ENCODE measurements at places on chromosomes 3 and 15. TPM values are rescaled to one million over a fixed set of nuclear protein-coding genes. Genes with fewer than 3 reads are reported as not detected.

DNA sequence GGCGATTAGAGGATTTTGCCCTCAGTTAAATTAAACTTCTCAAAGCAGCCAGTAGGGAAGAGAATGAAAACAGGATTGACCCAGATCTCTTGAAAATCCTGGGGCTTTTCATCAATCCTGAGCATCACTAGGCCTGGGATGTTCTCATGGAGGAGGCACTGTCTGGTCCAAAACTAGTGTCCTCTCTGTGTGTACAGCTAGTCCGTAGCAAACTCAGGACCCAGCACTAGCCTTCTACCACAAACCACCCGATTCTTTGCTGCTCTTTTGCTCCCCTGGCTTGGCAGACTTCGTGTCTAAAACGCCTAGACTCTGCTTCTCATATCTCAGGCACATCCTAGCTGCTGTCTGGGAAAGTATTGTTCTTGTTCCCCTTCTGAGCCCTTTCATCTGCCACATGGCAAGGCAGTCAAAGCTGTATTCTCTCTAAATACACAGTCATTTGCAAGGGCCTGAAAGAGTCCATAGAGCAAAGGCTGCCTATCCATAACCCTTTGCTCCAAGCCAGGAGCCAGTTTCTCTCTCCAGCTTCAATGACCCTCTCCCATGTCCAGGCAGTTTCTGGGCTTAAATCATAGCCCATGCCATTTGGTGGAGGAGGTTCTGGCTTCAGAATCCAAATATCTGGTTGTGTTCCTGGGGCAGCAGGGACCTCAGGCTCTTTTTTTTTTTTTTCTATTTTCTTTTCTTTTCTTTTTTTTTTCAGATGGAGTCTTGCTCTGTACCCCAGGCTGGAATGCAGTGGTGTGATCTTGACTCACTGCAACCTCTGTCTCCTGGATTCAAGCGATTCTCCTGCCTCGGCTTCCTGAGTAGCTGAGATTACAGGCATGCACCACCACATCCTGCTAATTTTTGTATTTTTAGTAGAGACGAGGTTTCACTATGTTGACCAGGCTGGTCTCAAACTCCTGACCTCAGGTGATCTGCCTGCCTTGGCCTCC, 52.4 kb downstream of the CDC25A start:
- no peak for DNase-seq

GRCh38 chr3:159830523-159831154, 158.0 kb upstream of the IL12A start:
- DNase-seq: no peak

ABI3BP gene
- polyA plus RNA-seq: 21.5 TPM

FAM219B gene
- 54.5 TPM for polyA plus RNA-seq

DNA sequence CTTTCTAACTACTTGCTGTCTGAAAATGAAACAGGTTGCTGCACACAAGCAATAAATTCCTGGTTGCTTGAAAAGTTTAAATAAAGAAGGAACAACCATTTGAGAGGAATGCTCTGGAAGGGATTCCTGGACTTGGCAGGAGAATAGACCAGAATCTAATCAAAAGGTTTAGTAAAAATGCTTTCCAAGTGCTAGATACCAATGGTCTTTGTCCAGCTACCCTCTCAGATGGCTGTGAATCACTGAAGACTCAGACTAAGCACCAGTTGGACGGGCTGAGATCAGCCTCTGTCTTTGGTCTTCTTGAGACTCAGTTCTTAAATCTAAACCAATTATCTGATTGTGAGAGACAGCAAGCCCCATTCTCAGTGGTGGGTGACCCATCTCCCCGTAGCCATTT, 27.7 kb upstream of the LPP start:
- no peak for DNase-seq

DNA sequence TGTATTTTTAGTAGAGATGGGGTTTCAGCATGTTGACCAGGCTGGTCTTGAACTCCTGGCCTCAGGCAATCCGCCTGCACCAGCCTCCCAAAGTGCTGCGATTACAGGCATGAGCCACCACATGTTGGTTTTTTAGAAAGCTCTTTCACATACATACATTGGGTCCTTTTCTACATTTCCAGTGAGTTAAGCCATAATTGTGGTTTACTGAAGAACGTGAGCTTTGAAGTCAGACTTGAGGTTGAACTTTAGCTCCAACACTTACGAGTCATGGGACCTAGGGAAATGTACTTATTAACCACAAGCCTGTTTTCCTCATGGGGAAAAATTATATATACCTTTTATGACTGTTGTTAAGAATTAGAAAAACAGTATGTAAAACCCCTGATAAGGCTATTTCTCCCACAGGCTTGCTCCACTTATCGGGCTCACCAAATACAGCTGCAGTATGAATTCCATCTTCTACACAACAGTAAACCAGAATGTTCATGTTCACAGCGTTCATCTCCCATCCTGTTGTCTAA, 39.0 kb downstream of the GPR160 start:
- DNase-seq: no peak

GABRB3 gene
- polyA plus RNA-seq: 4.0 TPM

DNA sequence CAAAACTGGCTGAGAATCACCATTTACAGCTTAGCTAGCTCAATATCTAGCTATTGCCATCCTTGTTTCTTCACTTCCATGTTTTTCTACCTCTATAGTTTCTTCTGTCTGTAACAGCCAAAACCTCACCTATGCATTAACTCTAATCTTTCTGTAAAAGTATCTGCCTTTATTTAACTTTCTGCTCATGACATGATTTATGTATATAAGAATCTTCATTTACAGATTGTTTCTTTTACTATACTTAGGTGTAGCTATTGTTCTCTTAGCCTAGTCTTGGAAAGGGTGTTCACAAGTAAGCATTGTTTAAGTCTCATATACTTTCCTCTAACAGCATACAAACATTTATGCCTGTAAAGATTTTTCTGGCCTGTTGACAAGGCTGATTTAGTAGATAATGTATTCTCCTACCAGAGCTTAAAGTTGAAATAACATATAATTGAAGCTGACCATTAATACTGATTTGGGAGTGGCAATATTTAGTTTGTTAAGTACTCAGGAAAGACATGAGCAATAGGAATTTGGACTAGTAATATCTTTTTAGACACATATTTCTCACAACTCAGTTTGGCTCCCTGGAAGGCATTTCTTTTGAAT, 9.4 kb downstream of the FILIP1L start:
- no peak for DNase-seq

FAIM gene
- 38.8 TPM for polyA plus RNA-seq

GRCh38 chr3:184694716-184695115, 17.1 kb downstream of the MAGEF1 start:
- no peak for DNase-seq

DNA sequence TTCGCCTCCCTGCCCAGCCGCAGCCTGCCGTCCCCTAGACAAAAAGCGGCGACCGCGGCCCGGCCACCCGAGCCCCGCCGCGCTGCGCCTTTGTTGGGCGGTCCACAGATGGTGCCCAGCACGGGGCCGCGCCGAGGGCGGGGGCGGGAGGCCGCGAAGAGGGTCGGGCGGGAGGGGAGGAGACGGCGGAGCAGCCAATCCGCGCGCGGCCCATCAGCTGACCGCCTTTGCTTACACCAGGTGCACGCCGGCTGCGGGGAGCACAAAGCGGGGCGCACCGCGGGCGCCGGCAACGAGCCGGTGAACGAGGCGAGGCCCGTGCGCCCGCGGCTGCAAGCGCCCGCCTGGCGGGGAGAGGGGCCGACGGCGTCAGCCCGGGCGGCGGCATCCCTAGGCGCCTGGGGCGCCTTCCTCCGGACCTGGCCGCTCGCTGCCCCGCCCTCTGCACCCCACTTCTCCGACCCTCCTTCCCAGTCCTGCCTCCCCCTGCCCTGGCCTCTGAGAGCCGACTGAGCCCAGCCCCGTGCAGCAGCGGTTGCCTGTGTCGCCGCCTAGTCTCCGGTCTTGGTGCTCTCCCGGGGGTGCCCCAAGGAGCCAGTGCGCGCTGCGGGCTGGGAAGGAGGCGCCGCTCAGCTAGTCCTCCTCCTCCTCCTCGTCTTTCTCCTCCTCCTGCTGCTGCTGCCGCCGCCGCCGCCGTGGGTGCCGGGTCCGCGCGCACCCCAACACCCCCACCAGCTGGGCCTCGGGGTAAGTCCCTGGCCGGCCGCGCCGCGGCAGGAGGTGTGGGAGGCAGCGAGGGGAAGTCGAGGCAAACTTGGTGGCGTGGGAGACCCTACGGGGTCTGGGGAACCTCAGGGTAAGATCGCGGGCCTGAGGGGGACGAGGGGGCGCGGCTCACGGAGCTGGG, at the start of gene LRRN1:
Gene LRRN1 (plus strand): TSS at position 259 of the 907 bp plus-strand sequence. CDS start 45,211 bp downstream, outside the sequence.
- no peak for DNase-seq

ASB14 gene
- 0.49 TPM for polyA plus RNA-seq

ADAMTSL3 gene
- polyA plus RNA-seq: 6.7 TPM

GRCh38 chr3:174583396-174583795, 275.7 kb upstream of the NAALADL2 start:
- DNase-seq: no peak

DNA sequence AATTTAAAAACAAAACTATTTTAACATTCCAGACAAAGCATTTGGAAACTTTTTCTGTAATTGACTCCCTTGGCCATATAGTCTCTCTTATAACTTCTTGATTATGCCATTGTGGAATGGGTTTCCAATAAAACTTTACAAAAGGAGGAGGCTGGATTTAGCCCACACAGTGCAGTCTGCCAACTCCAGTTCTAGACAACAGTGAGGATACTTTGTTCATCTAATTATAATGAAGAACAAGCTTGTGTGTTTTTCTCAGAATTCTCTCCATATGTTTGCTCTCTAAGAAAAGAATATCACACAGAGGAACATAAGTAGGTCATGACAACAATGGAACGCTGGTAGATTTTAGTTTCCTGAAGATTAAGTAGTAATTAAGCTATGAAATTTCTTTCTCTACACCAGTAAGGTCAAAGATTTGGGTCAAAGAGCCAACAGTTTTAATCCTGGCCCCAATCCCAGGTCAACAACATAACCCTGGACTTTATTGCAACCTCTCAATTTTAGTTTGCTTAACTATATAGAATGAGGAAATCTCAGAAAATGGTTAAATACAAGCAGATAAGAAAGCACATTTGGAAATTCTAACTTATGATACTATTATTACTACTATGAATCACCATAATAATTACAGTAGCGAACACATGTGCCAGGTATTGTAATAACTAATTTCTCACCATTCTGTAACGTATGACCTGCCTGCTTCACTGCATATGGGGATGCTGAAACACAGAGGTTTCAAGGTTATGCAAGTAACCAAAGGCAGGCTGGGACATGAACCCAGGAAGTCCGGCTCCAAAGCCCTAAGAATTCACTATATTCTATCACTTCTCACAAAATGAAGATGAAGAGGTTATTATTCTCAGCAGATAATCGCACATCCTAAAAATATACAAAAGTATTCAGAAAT, 65.7 kb downstream of the TJP1 start:
- DNase-seq: no peak

DNA sequence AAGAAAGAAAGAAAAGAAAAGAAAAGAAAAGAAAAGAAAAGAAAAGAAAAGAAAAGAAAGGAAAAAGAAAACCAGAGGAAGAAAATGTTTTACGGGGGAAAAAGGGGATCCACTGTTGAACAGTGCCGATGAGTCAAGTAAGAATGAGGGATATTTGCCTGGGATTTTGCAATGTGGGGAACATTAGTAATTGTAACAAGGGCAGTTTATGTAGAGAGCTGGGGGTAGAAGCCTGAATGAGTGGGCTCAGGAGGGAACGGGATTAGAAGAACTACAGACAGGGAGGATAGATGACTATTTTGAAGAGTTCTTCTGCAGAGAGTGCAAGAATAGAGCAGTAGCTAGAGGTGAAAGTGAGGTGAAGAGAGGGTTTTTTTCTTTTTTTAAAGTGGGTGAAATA, 28.7 kb downstream of the GATM start:
- no peak for DNase-seq

DNA sequence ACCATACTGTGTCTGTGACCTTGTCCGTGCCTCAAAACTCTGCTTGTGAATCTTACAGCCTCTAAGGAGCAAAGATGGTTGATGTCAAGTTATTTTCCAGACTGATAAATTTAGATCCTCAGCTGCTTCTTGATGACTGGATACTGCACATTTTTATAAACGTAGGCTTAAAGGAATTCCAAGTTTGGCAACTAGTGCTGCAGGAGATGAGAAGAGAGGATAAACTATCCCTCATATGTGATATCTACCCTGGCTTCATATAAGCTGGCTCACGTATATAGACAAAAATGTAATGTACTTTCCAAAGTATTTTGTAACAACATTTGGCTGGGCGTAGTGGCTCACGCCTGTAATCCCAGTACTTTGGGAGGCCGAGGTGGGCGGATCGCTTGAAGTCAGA, 89.6 kb downstream of the GMPS start:
- DNase-seq: no peak

GRCh38 chr3:187237741-187238140, 40.5 kb downstream of the RTP1 start:
- no peak for DNase-seq

DNA sequence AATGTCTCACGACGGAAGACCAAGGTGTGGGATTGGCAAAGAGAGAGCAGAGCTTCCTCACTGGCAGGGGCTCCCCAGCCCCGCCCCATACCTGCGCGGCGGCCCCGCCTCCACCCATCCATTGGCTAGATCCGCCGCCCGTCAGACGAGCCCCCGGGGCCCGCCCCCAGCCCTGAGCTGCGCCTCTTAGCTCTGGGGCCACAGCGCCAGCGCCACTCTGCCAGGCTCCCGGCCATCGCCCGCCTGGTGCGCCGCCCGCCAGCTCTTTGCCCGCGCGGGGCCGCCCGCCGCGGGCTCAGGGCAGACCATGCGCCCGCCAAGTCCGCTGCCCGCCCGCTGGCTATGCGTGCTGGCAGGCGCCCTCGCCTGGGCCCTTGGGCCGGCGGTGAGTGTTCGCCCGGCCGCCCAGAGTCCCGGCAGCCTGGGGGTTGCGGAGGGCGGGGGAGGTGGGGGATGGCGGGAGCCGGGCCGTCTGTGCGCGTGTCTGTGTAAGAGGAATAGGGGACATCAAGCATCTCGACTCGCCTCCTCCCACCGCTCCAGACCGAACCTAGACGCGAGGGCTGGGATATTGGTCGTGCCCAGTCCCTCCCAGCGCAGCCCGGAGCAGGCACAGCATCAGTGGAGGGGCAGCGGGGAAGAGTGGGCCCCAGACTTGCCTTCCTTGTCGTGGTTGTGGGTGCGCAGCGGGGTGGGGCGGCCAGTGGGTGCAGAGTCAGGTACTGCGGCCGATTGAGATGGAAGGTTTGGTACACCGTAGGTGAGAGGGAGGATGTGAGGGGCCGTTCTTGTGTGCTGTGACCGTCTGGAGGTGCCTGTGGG, at the start of gene VIPR1:
Gene VIPR1 (plus strand): TSS at position 215 of the 822 bp plus-strand sequence. CDS start 93 bp downstream, at position 308.
- DNase-seq: peak; percentile 40

DNA sequence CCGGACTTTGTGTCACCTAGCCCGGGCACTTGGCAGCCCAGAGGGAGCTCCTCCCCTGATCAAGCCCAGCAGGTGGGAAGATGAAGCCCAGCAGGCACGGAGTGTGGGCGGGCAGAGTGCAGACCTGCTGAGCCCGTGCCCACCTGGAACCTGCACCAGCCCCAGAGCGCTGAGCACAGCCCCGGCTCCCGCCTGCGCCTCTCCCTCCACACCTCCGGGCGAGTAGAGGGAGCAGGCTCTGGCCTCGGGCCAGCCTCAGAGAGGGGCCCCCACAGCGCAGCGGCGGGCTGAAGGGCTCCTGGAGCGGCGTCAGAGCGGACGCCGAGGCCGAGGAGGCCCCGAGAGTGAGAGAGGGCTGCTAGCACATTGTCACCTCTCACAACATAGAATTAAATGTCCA, 257.7 kb downstream of the VGLL3 start:
- DNase-seq: no peak

Data from left renal pelvis (tissue), 4 donors.